ENCODE measurements at places on chromosomes 2 and 18.

DNA sequence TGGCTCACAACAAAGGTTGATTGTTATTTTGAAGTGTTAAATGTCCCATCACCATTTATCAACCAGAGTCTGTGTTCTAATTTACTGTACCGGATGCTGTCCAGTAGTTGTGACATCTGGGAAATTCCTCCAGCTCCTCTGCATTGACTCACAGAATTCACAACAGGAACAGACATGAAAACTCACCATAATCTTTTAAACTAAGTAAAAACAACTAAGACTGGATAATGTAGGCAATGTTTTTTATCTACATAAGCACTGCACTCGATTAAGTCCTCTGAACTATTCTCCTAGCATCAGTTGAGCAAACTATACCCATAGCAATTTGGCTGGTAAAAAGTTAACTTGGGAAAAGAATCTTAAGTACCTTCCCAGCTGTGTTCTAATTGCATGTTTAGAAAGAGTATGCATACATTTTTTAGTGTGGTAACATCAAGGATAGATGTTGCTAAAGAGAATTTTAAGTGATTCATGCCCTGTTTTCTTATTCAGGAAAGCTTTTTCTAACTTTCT, 42.9 kb upstream of the MYO1B start:
- no peak for DNase-seq

DNA sequence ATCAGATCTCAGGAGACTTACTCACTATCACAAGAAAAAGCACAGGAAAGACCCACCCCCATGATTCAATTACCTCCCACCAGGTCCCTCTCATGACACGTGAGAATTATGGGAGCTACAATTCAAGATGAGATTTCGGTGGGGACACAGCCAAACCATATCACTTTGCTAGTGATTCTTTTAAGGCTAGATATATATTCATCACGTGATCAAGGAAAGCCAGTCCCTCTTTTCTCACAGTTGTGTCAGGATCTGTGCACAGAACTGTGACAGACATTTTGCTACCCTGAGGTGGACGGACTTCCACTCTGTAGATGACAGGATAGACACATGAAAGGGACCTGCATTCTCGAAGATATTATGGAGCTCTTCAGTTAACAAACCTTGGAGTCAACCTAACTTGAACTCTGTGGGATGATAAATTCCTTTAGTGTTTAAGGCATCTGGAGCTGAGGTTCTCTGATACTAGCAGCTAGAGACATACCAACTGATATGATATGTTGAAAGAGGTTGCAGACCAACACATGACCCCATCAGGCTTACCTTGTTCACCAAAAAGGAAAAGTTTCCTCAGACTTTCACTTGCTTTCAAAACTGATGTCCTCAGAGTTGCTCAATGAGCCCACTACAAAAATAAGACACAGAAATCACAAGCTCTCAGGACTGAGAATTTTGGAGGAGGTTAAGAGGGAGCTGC, 66.3 kb upstream of the SCG2 start:
- DNase-seq = no peak

- no peak for DNase-seq
Observed at GRCh38 chr2:231902598-231902997, 23.6 kb downstream of the NPPC start.

GRCh38 chr2:69585855-69586555, 57.5 kb downstream of the AAK1 start:
- peak; percentile 63 for DNase-seq

- DNase-seq = no peak
Observed at GRCh38 chr18:45525301-45525700, 90.0 kb upstream of the SLC14A2 start.

DNA sequence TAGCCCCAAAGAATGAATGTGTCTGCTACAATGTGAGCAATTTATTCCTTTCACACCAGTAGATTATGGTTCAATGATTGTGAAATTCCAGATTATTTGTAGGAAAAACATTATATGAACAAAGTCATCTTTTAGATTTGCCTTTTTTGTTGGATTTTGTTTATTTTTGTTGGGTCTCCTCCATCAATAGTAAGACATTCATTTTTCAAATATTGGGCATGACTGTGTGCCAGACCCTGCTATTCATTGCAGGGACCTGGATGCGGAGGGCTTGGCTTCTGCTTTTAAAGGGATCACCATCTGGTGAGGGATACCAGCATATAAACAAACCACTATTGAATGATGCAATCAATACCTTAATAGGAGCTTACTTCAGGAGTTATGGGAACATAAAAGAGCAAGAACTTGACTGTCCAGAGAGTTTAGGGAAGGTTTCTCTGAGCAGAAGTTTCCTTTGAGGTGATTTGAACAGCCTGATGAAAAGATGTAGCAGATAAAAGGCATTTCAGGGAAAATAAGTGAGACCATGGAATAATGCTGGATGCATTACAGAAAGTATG, 486.7 kb downstream of the EPHA4 start:
- no peak for DNase-seq

- DNase-seq = no peak
Observed at GRCh38 chr18:69840445-69840844, 107.2 kb downstream of the CD226 start.

DNA sequence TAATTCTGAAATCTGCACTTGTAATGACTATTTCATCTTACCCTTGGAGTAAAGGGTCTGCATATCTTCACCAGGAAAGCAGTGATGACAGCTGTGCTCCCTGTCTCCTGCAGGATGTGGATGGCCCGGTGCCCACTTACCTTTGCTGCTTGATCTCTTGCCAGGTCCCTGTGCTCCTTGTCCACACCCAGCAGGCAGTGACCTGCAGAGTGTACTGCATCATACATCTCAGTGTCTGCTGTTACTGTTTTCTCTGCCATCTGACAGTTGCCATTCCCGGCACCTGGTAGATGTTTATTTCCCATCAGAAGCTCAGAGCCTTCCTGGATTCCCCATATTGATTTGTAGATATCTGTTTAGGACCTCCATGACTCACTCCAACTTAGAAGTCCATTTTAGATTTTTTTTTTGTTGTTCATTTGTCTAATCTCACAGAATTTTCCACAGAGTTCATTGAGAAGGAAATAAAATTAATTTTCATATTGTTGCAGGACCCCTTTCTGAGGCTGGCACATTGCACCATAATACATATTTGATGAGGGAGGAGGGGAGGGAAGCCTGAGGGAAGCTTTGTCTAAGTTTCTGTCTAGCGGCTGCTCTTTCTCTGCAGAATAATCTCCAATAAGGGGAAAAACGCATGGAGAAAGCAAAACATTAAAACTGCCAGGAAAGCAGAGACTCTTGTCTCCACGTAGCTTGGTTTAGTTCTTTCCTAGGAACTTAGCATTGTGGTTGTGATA, 697.5 kb upstream of the RAB6C start:
- no peak for DNase-seq

DNA sequence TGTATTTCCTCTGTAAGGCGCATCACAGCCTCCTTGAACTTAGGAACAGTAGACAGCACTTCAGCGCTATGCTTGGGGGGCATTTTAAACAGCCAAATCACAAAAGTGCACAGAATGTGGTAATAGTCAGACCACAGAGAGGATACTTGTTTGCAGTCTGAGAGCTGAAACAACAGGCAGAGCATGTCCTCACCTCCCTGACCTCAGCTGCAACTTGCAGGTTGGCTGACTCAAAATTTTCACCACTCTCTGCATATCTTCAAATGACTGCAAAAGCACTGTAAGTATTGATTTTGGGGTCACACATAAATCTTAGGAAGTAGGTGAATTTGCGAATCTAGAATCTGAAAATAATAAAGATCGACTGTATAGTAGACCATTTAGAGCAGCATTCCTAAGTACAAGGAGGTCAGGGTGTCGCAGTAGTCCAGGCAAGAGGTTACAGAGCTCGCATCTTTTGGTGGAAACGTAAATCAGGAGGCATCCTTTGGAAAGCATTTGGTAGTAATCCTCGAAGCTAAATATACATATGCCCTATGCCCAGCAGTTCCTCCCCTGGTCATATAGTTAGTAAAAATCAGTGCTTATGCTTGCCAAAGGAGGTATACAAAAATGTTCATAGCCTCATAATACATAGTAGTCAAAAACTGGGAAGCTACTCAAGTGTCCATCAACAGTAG, 108.2 kb upstream of the MYCN start:
- DNase-seq = no peak

- DNase-seq = no peak
Observed at GRCh38 chr18:267380-267687, 513 bp downstream of the THOC1 start.

GRCh38 chr2:120346667-120347358, 877 bp downstream of the INHBB start:
- no peak for DNase-seq

- DNase-seq = no peak
Observed at GRCh38 chr18:3660739-3661515, 211.0 kb downstream of the TGIF1 start.

DNA sequence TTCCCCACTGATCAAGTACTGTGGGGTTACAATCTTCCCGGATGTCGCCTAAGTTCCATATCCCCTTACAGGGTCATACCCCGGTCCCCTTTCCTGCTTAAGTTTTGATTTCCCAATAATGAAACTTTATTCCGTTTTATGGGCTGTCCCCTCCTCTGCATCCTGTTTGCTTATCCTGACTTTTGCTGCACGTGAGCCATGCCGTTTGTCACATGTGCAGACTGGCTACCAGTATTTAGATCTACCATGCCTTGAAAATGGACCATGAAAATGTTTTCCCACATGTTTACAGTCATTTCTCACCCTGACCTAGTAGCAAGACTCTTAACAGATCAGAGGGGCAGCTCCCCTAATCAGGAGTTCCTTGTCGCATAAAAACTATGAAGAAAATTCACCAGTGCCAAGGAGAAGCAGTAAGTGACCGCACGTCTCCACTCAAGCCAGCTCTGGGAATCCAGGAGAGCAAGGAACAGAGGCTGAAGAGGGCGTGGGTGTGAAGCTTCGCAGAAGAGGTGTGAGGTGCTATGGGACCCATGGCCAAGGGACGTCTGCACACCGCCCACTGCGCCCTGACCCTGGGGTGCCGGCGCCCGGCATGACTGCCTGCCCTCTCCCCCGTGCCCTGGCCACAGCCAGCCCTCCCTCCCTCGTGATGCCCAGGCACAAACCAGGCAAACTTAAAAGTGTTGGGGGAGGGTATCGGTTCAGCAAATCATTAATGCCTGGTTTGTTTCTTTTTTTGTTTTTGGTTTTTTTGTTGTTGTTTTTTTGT, 440.8 kb upstream of the SALL3 start:
- no peak for DNase-seq

DNA sequence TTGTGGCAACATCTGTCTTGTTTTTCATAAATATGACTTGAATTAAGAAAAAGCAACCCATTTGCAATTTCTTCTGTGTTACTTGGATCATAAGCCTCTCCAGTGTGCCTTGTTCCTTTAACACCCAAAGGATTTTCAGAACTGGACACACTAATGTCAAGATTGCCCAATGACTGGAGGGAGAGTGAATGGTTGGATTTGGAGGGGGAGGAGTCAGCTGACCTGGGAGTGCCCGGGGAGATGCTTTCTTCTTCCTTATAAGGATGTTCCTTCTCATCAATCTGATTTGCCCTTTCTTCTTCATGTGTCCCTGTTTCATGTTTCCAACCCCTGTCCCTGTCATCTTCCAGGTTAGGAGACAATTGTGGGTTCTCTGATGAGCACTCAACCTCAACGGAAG, 48.8 kb downstream of the ALPK2 start:
- DNase-seq = no peak

DNA sequence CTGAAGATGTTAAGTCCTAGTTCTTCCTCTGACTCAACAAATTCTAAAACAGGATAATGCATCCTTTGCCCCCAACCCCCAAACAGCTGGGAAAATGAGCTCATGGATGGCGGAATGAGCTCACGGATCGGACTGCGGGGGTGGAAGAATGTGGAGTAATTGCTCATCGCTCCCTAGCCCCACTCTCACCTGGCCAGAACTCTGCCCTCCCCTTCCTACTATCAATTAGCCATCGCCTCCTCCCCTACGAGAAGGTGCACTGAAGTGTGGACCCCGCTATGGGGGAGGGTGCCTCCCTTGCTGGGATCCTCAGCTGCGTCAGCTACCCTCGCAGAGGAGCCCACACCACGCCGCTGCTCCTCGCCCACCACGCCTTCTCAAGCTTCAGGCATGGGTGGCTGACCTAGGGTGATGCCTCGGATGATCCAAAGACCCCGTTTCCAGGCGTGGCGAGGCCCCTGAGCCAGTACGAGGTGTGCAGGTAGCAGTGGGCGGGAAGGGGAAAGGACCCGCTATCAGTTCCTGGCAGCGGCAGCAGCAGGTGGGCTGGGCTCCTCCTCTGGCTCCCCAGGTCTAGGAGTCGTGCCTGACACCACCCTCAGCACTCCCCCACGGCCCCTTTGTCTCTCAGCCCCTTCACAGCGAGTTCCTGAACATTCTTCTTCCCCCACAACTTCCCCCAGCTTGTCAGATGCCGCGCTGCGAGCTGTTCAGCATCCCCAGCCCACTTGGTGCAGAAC, 82.1 kb upstream of the POMC start:
- no peak for DNase-seq

- no peak for DNase-seq
Observed at GRCh38 chr2:215504547-215504946, 68.7 kb upstream of the FN1 start.

- DNase-seq = no peak
Observed at GRCh38 chr2:210099940-210100339, 71.3 kb downstream of the KANSL1L start.
